ENCODE measurements at places on chromosomes 4 and X. TPM values are rescaled to one million over a fixed set of nuclear protein-coding genes. Genes with fewer than 3 reads are reported as not detected.
A peak's percentile ranks its signal among the peaks of the same experiment; 100 is the strongest.

The RAB39B gene
- polyA plus RNA-seq, result 7.9 TPM

The CENPI gene
- polyA plus RNA-seq, result 0.44 TPM

The CCDC110 gene
- polyA plus RNA-seq, result not detected

The BOD1L1 gene
- 0.86 TPM for polyA plus RNA-seq

The P2RY8 gene
- 261 TPM for polyA plus RNA-seq

The MND1 gene
- 0.34 TPM for polyA plus RNA-seq

The TCP11X2 gene
- not detected for polyA plus RNA-seq

The GSX2 gene
- polyA plus RNA-seq, result not detected

The UGT2B15 gene
- not detected for polyA plus RNA-seq

The APELA gene
- polyA plus RNA-seq, result not detected

The GBA3 gene
- polyA plus RNA-seq, result not detected

The PPARGC1A gene
- polyA plus RNA-seq, result not detected

The ZNF674 gene
- polyA plus RNA-seq, result 1.4 TPM

The CTAG1A gene
- polyA plus RNA-seq, result not detected

The ADAM29 gene
- polyA plus RNA-seq, result not detected

The CT45A1 gene
- not detected for polyA plus RNA-seq

The OTUD6A gene
- not detected for polyA plus RNA-seq

The PIGA gene
- 6.4 TPM for polyA plus RNA-seq

The HTRA3 gene
- polyA plus RNA-seq, result not detected

The TLR3 gene
- 4.1 TPM for polyA plus RNA-seq

DNA sequence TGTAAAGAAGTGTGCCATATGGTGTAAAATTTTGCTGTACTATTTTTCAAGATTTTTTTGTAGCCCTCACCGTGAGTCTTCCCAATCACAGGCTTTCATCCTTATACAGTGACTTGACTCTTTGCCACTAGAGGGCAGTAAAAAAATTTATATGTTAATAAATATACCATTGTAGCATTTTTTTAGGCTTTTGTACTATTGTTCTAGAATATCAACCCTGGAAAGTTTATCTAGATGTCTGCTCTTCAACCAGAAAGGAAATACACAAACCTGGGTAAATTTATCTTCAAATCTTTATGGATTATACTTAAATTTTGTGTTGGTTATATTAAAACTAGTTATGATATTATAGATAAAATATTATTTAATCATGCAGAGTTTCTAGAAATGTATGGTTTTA, 235.3 kb downstream of the TENM3 start:
- DNase-seq, result peak; percentile 14

- DNase-seq, result no peak
Observed at GRCh38 chr4:186910385-186910784, 186.7 kb upstream of the FAT1 start.

DNA sequence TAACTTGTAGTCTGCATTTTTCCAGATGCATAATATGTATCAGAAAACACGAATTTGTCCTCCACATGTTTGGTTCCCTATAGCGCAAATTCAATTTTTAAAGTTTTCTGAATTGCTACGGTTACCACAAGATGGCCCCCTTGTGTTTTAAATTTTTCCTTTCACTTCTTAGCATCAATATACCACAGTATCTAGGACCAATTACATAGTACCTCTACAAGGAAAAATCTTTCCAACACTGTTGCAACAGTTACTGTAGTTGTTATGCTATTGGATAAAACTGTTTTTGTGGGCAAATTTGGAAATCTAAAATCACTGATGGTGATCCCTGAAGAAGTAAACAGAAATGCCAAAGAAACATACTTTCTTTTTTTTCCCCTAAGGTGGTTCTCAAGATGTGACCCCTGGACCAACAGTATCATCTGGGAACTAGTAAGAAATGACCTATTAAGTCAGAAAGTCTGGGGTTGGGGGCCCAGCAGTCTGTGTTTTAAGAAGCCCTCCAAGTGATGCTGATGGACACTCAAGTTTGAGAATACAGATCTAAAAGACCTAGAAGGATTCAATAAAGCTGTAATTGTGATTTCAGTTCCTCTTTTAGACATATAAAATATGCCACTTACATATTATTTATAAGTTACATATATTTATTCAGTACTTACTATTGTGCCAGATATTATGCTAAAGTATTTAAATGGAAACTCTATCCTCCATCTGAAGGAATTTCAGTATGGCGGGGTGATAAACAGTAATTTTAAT, 3.1 kb downstream of the ZGRF1 start:
- DNase-seq, result peak; percentile 32

- no peak for DNase-seq
Observed at GRCh38 chr4:152689615-152690501, 10.1 kb upstream of the TMEM154 start.

- DNase-seq, result no peak
Observed at GRCh38 chr4:163568843-163569242, 74.4 kb downstream of the TMA16 start.

DNA sequence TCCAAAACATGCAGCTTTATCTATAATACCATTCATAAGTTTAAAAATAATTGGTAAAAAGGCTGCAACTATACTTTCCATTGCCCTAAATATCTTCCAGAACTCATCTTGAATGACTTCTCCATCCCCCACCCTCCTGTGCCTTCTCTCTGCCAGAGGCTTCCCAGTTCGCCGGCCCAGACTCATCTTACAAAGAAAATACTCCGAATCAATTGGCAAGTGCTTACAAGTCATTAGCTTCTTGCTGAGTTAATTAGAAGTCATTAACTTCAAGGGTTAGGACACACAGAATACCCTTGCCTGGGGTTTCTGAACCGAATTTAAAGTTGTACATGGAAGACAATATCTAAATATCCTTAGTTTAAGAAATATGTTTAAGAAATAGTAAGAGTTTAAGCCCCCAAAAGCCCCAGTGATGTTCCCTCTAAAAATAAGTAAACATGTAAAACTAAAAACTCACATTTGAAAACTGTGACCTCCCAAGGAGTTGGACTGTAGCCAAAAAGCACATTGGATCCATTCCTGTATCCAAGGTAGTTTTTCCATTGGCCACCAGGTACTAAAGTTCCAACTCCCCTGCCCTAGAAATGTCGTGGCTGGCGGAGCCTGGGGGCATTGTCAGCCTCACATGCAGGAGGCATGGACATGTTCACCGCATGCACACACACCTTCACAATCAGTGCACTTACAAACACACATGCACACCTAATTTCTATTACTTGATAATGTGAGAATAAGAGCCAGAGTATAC, 535.2 kb upstream of the FAT1 start:
- no peak for DNase-seq

DNA sequence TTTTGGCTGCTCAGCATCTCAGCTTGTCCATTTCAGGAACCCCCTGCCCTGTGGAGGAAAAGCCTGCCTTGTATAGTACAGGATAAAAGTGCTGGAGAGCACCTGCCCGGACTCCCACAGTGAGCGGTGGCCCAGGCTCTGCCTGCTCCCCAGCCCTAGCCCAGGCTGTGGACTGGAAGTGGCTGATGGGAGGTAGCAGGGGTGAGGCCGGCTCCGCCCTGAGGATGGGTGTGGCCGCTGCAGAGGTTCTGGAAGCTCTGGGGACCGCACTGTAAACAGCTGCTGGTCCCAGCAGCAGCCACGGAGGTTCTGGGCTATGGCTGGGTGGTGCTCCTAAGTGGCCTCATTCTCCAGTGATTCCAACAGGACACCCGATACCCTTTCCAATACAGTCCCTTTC, 56.6 kb upstream of the HELT start:
- DNase-seq, result no peak

DNA sequence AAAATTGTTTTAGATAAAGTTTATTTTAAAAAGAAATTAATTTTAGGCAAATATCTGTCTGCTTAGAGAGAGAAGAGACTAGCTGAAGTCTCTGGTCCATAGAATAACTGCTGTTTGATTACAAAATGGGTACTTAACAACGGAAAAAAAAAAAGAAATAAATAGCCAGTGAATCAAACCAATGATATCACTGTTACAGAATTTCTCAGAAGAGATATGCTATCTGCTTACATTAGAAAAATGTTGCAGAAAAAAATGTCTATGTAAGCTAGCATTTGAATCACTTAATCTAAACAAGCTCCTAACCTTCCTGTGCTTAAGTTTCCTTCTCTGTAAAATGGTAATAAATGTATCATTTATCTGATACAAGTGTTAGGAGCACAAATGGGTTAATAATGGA, 189.9 kb downstream of the IL15 start:
- DNase-seq, result no peak

DNA sequence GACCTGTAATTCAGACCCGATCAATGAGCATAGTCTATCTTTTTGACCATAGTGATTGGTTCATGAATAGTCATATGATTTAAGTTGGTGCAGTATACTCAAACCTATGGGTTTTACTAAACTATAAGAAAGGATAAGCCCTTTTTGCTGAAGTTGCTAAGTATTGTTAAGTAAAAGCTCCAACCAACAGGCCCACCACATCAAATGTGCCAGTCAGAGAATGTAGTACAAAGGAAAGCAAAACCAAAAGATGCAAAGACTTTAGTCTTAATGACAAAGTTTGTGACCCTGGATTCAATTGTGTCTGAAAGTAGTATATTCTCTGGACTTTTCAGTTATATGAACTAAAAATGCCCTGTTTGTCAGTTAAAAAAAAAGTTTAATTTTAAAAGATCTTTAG, 208.1 kb upstream of the TET2 start:
- DNase-seq, result peak; percentile 31

DNA sequence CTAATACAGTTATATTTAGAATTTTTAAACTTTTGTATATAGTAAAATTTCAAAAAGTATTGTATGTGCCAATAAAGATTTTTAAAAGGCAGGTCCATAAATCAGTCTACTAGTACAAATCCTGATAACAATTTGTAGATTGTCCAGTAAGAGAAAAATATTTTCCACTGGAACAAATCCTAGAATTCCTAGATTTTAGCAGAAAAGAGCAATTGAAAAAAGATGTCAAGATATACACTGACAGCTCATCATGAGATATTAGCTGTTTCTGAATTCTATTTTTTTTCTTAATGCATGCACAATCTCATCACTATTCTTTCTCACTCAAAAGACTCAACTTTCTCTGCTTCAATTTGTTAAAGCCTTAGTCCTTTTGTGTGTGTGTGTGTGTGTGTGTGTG, 289.2 kb upstream of the MAD2L1 start:
- DNase-seq, result no peak

- DNase-seq, result no peak
Observed at GRCh38 chr4:7511525-7511924, 76.8 kb upstream of the PSAPL1 start.

GRCh38 chrX:63929608-63930007, 144.6 kb upstream of the ARHGEF9 start:
- no peak for DNase-seq

DNA sequence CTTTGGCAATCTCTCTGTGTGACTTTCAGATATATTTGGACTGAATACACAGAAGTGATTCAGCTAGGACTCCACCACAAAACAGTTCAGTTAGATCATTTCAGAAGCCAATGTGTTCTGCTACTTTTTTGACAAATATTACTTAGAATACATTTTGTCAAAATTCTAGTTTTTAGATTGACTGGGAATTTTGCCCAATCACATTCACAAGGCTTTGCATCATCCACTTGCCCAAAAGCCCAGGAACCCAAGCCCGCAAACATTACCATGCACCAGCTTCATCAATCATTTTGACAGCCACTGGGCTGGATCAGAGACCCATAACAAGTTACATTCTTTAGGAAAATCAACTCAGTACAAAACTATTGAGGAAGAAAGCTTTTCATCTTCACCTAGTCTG, 256.6 kb upstream of the NDST3 start:
- DNase-seq, result no peak

DNA sequence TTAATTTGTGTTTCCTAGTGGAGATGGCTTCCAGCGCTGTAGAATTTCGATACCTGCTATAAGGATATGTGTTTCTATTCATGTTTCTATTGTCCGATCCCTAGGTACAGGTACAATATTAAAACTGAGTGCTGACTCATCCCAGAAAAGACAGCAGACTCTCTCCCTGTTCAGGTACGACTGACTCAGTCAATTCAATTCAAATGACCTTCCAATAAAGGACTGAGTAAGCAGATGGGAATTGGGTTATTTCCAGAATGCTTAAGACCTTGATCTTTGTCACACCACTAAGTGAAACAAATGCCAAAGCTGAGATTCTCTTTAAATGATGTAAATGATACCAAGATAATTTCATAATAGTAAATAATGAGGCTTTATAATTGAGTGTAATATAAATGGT, 1596.9 kb downstream of the RPA4 start:
- DNase-seq, result no peak

DNA sequence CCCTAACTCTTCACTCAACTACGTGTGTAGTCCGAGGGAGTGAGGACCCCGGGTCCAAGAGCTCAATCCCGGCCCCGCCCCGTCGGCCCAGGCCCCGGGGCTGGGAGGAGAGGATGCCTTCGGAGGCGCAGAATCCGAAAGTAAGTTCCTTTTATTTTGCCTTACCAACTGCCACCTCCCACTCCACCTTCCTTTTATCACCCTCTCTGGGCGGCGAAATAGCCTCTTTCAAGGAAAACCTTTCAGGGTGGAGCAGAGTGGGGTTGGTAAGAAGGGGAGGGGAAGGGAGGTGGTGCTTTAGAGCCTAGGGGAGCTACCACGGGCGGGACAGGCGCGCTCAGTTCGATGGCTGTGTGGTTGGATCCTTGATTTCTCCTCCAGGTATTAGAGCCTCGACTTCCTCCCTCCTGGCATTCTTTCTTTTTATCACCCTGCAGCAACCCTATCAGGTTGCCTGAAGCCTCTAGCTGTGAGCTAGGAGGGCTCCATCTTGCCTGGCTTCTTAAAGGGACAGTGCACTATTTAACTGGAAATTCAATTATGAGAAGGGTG, 191.2 kb downstream of the RRAGB start:
- DNase-seq, result peak; percentile 12

- no peak for DNase-seq
Observed at GRCh38 chr4:183180096-183180495, 81.0 kb downstream of the WWC2 start.

GRCh38 chrX:8805974-8806373, 4.8 kb upstream of the FAM9A start:
- no peak for DNase-seq
